ENCODE measurements at places on chromosomes 4 and X. TPM values are rescaled to one million over a fixed set of nuclear protein-coding genes. Genes with fewer than 3 reads are reported as not detected.

The NWD2 gene
- total RNA-seq, result not detected

The FAM193A gene
- 10.6 TPM for total RNA-seq

The AGTR2 gene
- total RNA-seq, result not detected

The SPANXA1 gene
- total RNA-seq, result not detected

The NAT8L gene
- 0.05 TPM for total RNA-seq

The EGFL6 gene
- total RNA-seq, result not detected

The TAF1 gene
- total RNA-seq, result 13.2 TPM

The MTTP gene
- total RNA-seq, result 103 TPM

The GNRHR gene
- not detected for total RNA-seq

The HS6ST2 gene
- not detected for total RNA-seq

The PABPC5 gene
- 0.38 TPM for total RNA-seq

The ELOVL6 gene
- total RNA-seq, result 35.0 TPM

The GABRG1 gene
- not detected for total RNA-seq

The SOWAHD gene
- total RNA-seq, result 0.45 TPM

The LNX1 gene
- 7.0 TPM for total RNA-seq

The APELA gene
- total RNA-seq, result not detected

The SLC34A2 gene
- total RNA-seq, result 2.6 TPM

The SLC6A8 gene
- 3.2 TPM for total RNA-seq

The ERCC6L gene
- total RNA-seq, result 0.08 TPM

The CFAP299 gene
- not detected for total RNA-seq

The GTPBP6 gene
- total RNA-seq, result 31.7 TPM

The TGIF2LX gene
- not detected for total RNA-seq

The TBL1X gene
- 33.3 TPM for total RNA-seq

The ZNF157 gene
- not detected for total RNA-seq

Measured in left lobe of liver (tissue), 2 donors.